RPMI8226 (cell line): ENCODE measurements at places on chromosomes 1 and 21.
A peak's percentile ranks its signal among the peaks of the same experiment; 100 is the strongest.

DNA sequence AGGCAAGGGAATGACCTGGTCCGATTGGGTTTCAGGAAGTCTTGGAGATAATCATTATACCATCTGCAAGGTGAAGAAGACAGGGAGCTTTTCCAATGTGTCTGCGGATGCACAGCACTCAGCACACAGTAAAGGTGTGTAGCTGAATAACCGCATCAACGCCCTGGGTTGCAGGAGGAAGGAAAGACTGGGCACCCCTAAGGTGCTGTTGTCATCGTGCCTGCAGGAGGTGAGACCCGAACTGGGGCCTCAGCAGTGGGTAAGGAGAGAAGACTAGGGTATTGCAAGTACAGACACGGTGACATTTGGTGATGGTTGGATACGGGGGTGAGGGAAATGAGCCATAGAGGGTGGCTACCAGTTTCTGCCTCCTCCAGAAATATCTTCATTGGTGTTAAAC lies 1.1 kb upstream of the TRIM62 start:
- no peak for DNase-seq

DNA sequence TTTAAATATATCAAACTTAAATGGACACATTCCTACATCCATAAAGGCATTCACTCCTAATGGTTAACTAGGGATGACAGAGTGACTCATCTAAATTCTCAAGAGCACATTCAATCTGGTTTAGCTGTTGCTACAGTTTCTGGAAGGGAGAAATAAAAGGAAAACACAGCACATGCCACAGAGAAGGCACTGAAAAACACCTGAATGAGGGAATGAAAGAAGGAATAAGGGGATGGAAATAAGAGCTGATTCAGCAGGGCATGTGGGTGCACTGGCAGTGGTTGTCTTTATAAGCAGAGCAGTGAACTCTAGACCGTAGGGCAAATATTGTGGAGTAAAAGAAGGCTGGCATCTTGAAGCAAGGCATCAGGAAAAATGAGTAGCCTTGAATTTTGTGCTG lies 79.3 kb downstream of the LHX4 start:
- no peak for DNase-seq

DNA sequence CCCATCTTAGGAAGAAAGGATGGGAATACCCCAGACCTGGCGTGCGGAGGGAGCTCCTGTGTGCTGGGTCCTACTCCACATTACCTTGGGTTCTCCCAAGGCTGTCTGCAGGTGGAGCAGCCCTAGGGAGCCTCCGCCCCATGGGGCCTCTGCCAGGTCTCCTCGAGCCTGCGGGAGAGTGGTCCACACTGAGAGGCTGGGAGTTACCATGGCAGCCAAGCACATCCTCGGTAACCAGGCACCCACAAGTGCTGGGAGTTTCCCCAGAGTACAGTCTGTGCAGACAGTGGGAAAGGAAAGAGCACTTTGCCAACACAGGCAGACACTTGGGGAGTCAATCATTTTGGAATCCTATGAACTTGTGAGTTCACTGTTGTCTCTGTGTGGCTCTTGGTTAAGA lies 249.4 kb downstream of the DYRK1A start:
- DNase-seq, result no peak

DNA sequence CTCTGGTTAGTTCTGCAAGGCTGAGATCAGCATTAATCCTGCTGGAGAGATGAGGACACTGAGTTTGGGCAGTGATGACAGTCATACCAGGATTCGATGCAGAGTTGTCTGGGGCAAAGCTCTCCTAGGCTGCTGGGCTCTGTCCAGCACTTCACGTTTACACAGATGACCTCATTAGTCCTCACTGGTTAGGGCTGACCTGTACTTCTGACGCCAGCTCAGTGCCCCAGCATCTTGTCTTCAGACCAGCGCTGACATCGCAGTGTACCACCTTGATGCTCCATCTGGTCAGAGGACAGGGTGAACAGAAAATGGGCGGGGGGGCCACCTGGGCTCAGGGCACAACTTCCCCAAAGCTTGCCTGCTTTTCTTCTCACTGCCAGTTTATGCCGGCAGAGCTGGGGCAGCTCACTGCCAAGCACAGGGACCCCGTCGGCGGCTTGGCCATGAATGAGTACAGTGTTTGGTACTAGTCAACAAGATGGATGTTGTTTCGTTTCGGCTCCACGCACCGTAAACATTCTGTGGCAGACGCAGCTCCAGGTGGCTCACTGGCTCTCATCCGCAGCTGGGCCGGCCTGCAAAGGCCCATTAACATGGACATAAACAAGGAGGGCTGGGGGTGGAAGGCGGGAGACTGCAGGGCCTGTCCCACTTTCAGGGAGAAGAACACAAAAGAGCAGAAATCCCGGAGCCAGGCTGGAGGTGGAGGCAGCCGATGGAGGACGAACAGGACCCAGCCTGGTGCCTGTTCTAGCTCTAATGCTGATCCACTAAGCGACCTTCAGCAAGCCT lies 118.7 kb downstream of the GLIS1 start:
- no peak for DNase-seq

GRCh38 chr1:86061551-86061990 lies 95.0 kb downstream of the COL24A1 start:
- DNase-seq, result no peak

DNA sequence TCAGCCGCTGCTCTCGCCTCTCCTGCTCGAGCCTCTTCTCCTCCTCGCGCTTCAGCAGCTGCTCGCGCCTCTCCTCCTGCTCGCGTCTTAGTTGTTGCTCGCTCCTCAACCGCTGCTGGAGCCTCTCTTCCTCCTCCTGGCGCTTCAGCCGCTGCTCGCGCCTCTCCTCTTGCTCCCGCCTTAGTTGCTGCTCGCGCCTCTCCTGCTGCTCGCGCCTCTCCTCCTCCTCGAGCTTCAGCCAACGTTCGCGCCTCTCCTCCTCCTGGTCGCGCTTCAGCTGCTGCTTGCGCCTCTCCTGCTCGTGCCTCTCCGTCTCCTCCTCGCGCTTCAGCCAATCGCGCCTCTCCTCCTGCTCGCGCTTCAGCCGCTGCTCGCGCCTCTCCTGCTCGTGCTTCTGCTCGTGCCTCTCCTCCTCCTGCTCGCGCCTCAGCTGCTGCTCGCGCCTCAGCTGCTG lies 3.7 kb downstream of the TCHH start:
- DNase-seq, result peak; percentile 53

DNA sequence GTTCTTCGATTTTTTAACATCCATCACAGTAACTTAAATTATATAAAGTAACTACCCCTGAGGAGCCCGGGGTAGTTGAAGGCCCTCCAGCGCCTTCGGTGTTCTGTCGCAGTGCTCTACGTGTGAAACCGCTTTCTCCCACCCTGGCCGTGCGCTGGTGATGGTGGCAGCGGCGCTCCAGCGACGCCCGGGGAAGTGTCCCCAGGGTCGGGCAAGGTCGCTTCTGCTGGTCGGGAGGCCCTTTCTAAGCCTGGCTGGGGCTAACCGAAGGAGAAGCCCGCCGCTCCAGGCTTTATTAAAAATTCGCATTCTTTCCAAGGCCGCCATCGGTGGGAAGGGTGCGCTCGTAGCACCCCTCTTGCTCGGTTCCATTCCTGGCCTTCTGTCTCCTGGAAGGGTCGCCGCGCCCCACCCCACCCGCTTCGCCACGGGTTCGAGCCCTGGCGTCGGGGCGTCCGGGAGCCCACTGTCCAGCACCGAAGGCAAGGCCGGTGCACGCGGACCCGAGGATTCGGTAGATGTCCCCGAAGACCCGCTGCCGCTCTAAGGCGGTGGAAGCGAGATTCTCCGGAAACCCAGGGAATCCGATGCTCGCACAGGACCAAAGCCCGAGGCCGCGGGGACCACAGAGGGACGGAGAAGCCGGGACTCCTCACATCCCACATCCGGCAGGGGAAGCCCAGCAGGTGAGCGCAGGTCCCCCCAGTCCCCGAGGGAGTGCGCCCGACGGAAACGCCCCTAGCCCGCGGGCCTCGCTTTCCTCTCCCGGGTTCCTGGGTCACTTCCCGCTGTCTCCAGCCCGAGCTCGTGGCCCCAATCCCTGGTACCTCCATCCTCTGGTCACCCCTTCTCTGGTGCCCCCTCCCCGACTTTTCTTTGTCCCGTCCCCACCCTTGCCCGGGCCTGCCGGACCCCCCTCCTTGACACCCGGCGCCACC lies 685 bp upstream of the RIPPLY3 start:
- DNase-seq, result no peak

DNA sequence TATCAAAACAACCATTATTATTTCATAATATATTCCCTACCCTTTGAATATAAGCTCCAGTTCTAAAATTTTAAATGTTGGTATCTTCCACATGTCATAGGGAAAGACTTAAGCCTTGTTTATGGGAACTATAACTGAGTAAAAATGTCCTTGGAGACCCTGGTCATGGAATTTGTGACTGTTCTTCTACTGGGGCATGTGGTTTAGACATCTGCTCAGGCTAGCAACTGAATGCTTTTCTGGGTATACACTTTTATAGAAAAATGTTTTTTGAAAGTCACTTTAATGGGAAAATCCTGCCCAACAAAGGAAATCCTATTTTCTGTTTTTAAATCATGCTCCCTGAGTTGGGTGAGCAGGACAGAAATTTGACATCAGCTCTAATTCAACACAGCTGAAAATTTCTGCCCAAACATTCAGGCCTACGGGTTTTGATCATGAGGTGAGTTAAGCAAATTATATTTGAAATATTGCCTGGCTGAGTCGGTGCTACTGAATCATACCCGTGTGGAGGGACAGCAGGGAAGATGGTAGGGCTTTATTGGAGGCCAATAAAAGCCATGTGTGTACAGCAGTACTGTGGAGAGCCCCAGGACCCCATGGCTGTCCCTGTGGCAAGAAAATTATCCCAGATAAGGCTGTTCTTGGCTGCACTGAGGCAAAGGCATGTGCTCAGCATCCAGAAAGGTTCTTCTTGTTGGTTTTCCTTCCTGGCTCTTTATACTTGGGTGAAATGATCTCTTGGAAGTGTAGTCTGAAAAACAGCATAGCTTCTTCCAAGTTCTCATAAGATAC lies 391.8 kb downstream of the DISC1 start:
- DNase-seq, result no peak

DNA sequence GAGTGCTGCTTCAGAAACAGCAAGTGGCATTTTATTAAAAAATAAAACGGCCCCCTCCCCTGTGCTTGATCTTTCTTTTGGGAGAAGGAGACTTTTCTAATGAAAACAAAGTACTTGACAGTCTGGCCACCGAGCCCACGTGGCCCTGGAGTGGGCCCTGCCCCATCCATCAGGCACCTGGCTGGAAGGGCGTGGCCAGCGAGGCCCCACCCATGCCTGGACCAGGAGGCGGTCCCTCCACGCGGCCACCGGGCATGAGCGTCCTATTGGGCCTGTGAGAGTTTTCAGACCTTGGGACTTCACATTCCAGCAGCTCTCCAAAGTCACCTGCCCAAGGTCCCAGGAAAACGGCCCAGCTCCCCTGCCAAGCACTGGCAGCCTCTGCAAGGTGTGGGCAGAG lies 144.7 kb downstream of the CASZ1 start:
- peak; percentile 59 for DNase-seq

DNA sequence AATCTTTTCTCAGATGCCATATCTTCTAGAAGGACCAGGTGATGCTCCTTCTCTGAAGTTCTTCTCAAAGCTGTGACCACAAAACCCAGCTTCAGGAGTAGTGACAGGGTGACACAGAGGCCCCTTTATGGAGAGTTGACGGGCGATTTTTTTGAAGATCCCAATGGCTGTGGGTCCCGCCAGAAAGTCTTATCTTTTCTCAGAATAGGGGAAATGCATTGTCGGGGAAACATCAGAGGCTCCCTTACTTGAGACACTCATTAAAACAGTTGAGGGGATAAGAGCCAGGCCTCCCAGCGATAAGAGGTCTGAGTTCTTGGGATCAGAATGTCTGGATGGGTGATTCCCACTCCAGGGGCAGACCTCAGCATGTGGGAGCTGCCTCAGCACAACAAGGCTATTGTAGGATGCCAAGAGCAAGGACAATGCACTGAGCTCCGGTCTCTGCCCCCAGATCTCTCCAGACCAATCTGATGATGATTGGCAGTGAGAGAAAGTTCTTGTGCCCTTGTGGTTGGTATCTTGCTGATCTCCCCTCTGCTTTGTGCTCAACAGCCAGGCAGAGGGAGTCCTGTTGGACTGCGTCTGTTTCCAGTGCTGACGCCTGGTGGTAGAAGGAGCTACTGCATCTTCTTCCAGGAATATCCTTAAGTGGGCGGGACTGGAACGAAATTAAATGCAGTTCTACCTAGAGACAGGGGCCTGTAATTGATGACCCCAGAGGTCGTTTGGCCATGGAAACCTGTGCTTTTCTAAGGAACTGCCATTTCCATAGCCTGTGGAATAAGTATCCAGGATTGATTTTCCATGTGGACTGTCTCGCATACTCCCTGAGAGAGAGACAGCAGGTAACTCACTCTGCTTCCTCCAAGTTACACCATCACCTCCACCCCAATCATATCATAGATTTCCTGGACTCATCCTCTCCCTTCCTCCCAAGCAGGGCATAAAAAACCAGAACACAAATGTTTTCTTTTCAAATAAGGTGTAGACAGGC lies 6.8 kb upstream of the ACKR1 start:
- peak; percentile 83 for DNase-seq

DNA sequence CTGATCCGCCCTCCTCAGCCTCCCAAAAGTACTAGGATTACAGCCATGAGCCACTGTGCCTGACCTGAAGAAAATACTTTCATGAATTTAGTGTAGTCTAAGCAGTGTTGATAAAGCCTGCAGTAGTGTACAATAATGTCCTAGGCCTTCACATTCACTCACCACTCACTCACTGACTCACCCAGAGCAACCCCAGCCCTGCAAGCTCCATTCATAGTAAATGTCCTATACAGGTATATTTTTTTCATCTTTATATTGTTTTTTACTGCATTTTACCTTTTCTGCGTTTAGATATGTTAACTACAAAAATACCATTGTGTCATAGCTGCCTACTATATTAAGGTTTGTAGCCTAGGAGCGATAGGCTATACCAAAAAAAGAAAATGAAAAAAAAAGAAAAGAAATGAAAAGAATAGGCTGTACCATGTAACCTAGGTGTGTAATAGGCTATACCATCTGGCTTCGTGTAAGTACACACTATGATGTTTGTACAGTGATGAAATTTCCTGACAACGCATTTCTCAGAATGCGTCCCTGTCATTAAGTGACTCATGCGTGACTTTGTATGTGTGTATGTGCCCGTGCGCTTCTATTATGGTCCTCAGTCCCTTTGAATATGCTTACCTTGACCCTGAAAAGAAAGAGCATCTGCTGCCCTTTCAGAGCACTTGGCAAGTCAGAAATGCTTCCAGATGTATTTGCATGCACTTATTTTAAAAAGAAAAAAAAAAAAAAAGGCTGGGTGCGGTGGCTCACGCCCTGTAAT lies 9.2 kb upstream of the SLAMF8 start:
- peak; percentile 81 for DNase-seq

DNA sequence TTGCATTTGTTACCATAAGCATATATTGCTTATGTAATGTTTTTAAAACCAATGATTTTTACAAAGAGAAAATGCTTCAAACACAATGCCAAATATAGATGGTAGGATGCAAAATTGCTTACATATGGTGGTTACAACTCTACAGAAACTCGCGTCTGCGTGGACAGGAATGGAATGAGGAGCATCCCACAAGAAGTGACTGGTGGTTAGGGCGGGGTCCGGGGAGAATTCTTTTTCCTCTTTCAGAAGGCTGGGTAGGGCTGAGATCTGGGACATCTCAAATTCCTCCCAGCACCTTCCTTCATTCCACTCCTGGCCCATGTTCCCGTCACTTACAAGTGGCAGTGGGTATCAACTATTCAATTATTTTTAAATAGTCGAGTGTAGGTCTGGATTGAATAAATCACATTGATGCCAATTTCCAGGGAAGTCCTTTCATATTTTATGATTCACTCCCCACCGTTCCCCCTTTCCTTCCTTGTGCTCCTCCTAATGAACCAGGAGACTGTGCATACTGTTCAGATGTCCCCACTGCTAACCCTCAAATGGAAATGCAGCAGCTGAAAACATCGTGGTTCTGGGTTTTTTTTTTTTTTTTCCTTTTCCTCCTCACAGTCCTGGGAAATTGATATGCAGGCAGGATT lies 174.5 kb upstream of the POU3F1 start:
- DNase-seq, result no peak
